ENCODE measurements at places on chromosomes 7 and 10.

DNA sequence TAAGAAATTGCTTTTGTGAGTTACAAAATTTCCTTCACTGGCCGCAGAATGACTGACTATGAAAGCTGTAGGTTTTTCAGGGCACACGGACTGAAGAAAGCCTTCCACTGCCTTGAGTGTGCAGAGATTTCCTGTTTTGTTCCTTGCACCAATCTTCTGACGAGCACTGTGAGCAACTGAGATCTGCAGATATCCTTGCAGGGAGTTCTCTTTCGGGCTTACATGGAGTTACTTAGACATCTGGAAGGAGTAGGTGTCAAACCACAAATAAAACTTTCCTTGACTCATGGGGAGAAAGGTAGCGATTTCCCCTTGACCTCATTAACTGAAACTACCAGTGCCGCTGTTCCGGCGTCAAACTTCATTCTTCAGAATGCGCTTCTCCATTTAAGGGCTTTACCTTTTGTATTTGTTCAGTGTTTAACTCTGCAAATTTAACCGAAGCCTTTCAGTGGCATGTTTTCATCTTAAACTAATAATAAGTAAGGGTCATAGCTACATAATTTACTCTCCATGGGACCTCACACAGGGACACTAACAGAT, 1175.3 kb downstream of the GATA3 start:
- DNase-seq = no peak

DNA sequence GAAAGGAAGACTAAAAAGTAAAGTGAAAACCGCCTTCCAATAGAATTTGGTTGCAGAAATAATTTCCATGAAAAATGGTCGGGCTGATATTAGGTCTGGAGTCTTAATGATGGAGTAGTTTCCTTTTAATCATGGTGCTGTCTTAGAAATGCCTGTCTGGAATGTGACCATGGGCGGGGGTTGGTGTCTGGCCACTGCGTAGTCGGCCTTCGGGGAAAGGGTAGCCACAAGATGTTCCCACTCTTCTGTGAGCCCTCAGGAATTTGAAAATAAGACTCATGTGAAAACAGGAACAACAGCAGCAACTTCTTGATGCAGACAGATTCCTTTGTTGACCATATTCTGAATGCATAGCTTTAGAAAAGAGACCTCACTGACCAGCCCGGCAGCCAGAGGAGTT, 176.8 kb downstream of the KIAA1217 start:
- no peak for DNase-seq

DNA sequence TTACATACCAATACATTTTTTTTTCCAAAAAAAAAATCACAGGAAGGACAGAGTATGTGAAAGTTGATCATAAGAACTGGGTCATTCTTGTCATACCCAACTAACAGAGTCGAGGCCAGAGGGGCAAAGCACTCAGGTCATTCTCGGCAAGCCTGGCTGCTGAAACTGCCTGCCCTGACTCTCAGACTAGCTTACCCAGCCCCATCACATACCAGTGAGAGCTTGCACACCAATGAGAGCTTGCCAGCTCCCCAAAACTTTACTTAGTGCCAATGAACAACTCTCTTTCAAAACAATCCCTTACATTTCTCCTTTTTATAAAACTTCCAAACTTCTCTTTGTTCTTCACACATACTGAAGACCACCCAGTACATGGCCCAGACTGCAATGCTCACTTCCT, 48.9 kb downstream of the VOPP1 start:
- DNase-seq = no peak

DNA sequence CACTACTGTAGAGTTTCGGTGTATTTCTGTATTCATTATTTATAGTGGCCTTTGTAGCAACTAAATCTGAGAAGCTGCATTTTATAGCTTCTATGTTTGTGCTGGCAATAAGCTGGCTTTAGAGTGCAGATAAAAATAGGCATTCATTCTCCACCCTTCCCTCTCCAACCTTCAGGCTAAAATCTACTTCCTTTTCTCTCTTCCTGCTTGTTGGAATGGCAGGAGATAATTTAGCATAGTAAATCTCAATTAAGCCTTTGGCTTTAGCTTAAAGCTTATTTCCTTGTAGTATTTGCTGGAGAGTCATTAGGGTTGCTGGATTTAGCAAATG, 58.5 kb downstream of the CPVL start:
- DNase-seq = no peak

- no peak for DNase-seq
Observed at GRCh38 chr10:128693493-128694131, 567.4 kb upstream of the MKI67 start.
